Right lobe of liver (tissue), 6 donors: ENCODE measurements at places on chromosomes 2 and 18.
A peak's percentile ranks its signal among the peaks of the same experiment; 100 is the strongest.

DNA sequence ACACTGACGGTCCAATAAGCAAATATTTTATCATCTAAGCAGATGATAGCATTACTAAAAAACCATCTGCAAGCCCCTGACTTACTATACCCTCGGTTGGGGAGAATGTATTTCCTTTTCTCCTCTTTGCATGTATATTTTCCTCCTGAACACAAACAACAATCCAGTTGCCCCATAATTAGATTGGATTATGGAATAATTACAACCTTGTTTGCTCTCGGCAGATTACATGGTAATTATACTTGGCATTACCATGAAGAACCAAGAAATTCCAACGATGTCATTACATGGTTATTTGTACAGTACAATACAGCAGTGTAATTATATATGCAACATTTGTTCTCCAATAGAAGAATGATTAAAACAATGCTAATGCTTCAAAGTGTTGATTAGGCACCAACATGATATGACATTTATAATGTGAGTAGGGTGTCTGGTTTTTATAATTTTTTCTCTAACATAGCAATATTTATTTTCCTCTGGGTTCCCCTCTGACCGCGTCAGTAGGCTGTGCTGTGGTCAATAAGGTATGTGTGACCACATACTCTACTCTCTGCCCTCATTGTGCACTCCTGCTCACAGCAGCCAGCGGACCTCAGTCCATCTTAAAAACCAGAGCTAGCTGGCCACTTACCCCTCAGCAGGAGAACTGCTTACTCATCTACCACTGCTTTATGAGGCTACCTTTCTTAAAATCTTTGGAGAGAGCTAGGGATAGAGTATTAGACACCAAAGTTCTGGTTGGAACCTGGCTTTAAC is 176.1 kb downstream of the INSIG2 start:
- DNase-seq: no peak

GRCh38 chr2:85481818-85482777 is 56.9 kb upstream of the MAT2A start:
- DNase-seq: peak; percentile 66

DNA sequence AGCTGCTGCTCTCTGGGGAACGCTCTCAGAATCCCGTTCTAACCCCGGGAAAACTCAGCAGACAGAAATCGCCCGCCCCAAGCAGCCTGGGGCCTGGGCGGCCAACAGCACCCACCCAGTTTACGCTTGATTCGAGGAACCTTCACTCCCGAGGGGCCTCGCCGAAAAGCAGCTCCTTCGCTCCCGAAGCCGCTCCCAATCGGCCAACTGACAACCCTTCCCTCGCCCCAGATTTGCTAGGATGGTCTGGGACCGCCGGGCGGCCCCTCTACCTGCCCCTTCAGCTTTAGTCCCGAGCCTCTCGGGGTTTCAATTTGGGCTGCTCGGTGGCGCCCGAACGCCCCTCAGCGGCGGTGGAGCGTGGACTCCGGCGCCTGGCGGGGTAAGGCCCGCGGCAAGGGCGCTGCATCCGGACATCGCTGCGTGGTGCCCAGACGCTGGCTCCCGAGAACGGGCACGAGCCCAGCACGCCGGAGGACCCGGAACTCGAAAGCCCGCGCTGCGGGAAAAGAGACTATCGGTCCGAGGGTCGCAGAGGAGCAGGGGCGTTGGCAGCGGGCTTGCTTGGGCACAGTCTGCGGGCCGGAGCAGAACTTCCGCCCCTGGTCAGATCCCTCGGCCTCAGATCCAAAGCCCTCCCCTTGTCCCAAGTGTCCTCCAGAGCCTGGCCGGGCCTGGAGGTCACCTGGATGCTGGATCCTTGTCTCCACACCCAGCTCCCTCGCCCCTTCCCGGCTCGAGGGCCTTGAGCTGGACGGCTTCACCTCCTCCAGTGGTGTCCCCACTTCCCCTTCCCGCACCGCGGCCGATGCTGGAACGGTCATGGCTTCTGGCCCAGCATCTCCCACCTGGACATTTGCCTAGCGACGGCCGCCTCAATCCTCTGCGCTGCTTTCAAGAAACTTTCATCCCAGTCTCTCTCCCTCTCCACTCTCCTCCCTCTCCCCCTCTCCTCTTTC is 3.0 kb upstream of the OTX1 start:
- DNase-seq: peak; percentile 57

DNA sequence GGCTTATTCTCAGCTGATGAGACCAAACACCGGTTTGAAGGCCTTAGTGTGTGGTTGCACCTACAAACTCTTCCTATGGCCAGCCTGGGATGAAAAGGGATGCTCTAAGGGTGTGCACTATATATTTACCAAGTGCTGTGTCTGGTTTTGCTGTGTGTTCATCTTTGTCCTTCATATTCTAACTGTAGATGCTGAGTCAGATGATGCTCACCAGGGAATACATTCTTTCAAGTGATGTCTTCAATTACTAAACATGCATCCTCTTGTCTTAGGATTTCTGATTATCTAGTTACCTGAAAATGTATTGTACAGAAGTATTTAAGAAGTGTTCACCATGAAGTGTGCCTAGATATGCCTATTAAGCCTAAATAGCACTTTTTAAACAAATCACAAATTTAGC is 1111.6 kb upstream of the ZEB2 start:
- DNase-seq: no peak

DNA sequence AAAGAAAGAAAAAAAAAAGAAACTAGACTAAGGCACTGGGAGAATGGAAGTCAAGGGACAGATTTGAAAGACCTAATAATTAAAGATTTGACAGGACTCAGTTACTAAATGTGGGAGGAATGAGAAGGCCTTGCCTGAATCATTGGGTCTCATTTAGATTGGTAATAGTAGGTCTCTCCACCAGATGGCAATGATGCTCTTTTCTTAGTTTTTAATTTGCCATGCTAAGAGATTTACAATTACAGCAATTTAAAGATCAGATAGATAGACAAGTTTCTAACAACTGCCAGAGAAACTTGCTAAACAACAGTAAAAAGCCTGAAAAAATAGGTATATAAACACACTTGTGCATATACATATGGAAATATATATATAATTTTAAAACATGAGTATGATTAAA is 153.0 kb downstream of the TMEM247 start:
- DNase-seq: no peak

- DNase-seq: no peak
These were observed 7.5 kb upstream of the COLEC11 start for GRCh38 chr2:3587432-3587831.
